GM19239 (cell line): ENCODE measurements at places on chromosomes 7 and 10.
A peak's percentile ranks its signal among the peaks of the same experiment; 100 is the strongest.

DNA sequence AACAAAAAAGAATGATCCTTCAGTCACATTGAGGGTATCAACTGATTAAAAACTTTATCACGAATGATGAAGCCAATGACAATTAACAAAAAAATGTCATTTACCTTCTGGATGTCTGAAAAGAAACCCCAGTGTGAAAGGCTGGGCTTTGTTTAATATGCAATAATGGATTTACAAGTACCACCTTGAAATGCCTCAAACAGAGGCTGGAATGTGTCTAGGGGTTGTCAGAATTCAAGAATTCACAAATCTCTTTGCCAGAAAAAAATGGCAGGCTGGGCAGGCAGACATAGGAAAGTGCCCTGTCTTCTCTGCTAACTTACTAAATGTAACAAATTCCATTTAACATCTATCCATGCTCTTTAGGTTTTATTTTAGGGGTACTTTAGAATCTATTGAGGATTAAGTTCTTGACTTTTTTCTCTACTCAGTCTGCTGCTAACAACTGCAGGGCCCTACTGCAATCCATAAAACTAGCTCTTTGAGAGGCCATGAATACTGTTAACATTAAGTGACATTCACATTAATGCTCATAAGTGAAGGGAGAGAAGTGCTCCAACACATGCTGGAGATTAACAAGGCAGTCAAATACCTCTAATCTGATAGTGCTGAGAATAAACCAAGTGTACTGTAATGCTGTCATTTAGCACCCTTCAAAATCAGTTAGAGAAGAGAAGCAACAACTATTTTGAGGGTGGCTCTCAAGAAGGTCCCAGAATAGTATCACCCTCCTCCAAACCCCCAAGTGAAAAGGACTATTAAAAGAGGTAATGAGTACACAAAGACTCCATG, 43.1 kb upstream of the KCNIP2 start:
- DNase-seq = no peak

DNA sequence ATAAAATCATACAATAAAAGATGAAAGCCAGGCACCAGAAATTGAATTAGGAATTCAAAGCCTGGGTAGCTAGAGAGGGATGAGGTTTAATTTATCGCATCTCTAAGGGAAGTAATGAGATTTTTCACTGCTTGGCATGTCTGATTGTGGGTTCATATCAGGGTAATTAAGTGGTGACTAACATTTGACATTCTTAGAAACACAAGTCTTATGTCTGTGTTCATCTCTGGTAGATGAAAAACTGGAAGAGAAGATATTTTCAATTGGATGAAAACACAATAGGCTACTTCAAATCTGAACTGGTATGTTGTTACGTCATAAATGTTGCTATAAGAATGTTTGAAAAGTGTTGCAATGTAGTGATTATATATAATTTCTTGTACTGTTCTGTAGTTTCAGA, 36.8 kb upstream of the ARMS2 start:
- DNase-seq = no peak

DNA sequence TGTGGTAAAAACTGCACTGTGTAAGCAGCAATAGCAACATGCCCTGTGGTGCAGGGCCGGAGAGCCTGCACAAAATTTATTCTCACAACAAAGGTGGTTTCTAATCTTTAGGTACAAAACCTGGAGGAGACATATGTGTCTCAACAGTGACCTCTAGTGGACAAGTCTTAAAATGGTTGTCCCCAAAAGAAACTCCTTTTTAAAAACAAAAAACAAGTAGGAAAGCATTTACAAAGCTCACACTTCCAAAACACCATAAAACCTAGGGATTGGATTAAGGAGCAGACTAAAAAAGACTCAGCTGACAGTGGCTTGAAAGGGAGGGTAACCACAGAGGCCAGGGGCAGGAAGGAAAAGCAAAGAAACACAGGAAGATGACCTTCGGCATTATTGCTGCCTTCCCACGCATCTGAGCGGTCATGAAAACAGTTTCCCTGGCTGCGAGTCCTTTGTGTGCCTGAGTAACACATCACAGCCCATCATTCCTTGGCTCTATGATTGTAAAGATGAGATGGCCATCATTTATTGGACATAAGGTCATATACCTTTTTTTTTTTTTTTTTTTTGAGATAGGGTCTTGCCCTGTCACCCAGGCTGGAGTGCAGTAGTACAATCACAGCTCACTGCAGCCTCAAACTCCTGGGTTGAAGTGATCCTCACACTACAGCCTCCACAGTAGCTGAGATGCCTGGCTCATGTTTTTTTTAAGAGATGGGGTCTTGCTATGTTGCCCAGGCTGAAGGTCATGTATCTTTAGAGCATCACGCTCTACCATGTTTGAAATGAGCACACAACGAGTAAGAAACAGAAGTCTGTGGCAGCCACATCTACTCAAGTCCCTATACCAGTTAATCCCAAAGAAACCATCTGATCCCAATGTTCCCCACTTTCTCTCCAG, 39.5 kb downstream of the RSU1 start:
- DNase-seq = peak; percentile 40

- DNase-seq = no peak
Observed at GRCh38 chr7:141436575-141437075, 114.6 kb upstream of the AGK start.

- DNase-seq = no peak
Observed at GRCh38 chr10:63573068-63573697, 52.0 kb downstream of the REEP3 start.

GRCh38 chr10:124092860-124093773, at the start of gene CHST15:
CHST15 (minus strand) TSS chr10:124093598; CDS start chr10:124046212, 47,386 bp downstream.
- DNase-seq = peak; percentile 36

GRCh38 chr7:1939434-1940401, 269.6 kb downstream of the ELFN1 start:
- DNase-seq = no peak

GRCh38 chr7:40918701-40919271, 784.0 kb downstream of the SUGCT start:
- no peak for DNase-seq
